NCI-H1105 treated with DMSO at 0.1 percent for 48 hours (cell line): ENCODE measurements at places on chromosomes 7 and 10.
A peak's percentile ranks its signal among the peaks of the same experiment; 100 is the strongest.

DNA sequence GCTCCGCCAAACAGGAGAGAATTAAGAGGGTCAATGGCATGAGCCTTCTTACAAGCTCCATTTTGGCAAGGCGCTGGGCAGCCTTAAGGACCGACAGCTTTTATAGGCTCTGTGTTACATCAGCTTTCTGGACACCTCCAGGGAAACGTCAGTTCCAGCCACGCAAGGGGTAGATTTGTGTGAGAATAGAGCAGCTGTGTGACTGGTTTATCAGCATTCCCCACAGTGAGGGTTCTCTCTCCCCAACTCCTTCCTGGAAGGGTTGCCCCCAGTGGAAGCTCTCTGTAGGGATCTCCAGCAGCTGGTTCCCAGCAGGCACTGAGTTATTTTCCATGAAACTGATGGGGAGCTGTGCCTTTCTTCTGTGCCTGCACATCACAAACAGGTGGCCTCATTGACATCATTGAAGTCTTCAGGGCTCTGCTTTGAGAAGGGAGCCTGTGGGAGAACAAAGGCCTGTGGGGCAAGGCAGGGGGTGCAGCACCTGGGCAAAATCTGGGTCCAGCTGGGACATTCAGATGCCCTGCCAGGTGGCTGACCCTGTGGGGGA is at the start of gene CUZD1:
CUZD1 (minus strand) TSS at position 75 of the 550 bp plus-strand sequence; CDS start at position 61, 14 bp downstream.
- DNase-seq = no peak

GRCh38 chr10:58734116-58734515 is 221.4 kb downstream of the BICC1 start:
- DNase-seq = no peak

DNA sequence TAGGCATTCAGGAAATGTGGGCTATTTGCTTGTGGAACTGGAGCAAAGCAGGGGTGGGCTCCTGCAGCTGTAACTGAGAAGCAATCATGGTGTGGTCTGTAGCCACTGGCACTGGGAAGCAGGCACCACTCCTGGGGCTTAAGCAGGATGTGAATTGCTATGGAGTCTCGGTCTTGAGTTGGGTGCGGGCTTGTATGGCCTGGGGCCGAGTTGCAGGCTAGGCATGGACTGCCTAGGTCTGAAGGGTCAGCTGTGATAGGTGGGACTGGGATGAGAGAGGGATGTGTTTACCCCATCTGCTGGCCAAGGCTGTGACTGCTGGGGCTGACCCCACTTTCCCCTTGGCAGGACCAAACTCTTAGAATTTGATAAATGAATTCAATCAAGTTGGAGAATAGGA is 43.0 kb downstream of the ADCY1 start:
- DNase-seq = no peak

- no peak for DNase-seq
Observed at GRCh38 chr7:27185013-27185853, at the start of gene HOXA11. Gene HOXA11 (minus strand): TSS chr7:27185232. CDS start chr7:27185144, 88 bp downstream.

- peak; percentile 81 for DNase-seq
Observed at GRCh38 chr7:27634671-27635493, 27.8 kb downstream of the HIBADH start.

DNA sequence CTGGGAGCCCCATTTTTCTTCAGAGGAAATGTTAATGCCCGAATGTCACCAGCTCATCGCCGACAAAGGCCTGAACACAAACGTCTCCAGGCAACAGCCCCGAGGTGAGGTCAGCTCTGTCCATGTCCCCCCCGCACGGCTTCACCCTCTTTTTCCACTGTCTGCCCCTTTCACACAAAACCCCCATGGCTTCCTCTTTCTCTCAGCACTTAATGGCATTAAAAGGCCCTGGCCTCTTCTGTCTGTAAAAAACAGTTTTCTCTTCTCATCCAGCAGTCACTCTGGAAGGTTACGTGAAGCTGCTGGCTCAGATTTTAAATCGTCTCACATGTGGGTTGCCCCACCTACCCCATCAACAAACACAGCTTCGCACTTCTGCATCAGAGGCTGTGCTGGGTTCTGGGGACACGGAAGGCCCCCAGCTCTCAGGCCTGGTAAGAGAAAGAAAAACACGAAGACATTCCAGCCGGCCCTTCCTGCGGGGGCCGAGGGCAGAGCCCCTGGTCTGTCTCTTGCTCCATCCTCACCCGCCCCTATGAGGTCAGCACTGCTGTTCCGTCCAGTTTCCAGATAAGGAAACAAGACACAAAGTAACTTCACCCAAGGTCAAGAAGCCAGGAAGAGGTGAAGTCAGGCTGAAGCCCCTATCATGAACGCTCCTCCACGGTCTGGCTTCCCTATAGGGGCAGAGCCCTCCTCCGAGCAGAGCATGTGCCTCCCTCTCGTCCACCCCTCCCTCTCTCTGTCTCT is 91.1 kb upstream of the PDGFA start:
- DNase-seq = no peak

DNA sequence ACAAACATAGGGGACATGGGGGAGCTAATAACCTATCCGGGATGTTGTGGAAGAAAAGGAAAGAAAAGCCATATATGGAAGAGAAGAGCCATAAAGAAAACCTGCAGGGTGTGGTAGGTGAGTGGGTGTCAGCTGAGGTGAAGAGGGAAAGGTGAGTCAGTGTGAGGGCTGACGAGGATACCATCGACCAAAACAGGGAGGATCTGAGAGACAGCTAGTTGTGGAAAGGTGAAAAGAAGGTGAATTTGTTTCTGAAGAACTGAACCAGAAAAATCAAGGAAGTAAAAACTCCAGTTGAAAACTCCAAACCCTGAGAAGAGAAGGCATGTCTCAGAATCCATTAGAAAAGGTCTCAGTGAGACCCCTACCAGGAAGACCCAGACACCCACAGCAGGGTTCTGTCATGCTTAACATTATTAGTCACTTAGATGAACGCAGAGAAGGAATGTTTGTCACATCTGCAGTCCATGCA is 4.1 kb downstream of the BLNK start:
- no peak for DNase-seq

- no peak for DNase-seq
Observed at GRCh38 chr7:26912338-26912737, 47.9 kb upstream of the SKAP2 start.

GRCh38 chr7:3955751-3956696 is 655.0 kb downstream of the SDK1 start:
- peak; percentile 91 for DNase-seq

DNA sequence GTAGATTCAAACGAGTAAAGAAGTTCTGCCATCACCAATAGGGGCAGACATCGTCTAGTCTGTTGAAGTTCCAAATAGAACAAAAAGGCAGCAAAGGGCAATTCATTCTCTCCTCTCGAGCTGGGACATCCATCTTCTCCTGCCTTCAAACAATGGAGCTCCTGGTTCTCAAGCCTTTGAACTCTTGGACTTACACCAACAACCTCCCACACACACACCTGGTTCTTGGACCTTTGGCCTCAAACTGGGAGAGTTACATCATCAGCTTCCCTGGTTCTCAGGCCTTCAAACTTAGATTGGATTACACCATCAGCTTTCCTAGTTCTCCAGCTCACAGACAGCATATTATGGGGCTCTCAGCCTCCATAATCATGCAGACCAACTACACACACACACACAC is 9.8 kb upstream of the GIMAP5 start:
- no peak for DNase-seq

DNA sequence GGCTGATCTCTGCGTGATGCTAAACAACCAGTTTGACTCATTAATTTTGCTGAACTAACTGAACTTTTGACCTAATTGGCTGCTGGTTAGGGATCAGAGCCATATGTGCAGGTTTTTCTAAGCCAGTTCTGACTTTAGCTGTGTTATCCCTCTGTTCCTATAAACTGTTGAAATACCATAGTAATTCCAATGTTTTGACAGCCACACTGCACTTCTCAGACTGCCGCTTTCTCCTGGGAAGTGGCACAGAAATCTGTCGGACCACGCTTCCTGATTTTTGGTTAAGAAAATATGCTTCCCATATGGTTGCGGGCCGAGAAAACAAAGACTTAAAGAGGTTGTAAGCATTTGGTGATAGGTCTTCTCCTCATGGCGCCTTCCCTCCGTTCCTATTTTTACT is 42.3 kb downstream of the TBXAS1 start:
- no peak for DNase-seq

GRCh38 chr7:34130558-34131295 is 225.4 kb downstream of the BMPER start:
- no peak for DNase-seq

DNA sequence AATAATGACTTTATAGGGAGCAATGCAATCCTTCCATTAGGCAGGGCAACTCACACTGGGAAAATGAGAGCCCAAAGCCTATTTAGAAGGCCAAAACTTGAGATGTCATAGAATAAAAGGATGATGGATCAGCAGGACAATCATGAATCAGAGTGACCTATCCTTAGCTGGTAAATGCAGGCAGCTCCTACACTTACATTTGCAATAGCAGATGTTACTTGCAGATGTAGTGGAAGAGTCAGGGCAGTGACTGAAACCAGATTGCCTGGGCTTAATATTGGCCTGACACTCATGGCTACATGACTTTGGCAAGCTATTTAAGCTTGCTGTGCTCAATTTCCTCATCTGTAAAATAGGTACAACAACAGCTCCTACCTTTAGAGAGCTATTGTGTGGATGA is 98.7 kb downstream of the PRTFDC1 start:
- DNase-seq = no peak

- peak; percentile 48 for DNase-seq
Observed at GRCh38 chr7:6615723-6616555, 529 bp downstream of the ZNF853 start.

GRCh38 chr7:88668591-88668990 is 90.9 kb upstream of the ZNF804B start:
- DNase-seq = no peak

GRCh38 chr7:87999261-87999660 is 65.2 kb downstream of the ADAM22 start:
- DNase-seq = no peak

GRCh38 chr10:124389613-124390361 is 28.9 kb downstream of the OAT start:
- DNase-seq = no peak

GRCh38 chr7:4758111-4758510 is 17.3 kb upstream of the AP5Z1 start:
- no peak for DNase-seq

- no peak for DNase-seq
Observed at GRCh38 chr7:149716932-149717307, 56.5 kb downstream of the ZNF467 start.

DNA sequence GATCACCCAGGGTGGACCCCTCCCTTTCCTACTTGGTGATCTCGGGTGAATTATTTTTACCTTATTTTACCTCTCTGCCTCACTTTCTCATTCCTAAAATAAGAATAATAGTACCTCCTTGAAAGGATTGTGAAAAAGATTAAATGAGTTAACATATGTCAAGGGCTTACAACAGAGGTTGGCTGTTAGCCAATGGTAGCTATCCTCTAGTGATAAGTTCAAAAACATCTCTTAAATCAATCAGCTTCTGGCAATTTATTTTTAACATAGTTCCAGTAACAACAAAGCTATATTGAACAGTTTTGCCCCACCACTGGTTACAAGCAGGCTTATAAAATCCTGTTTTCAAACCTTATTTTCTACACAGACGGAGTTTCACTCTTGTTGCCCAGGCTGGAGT is 45.4 kb downstream of the TMEM168 start:
- no peak for DNase-seq

DNA sequence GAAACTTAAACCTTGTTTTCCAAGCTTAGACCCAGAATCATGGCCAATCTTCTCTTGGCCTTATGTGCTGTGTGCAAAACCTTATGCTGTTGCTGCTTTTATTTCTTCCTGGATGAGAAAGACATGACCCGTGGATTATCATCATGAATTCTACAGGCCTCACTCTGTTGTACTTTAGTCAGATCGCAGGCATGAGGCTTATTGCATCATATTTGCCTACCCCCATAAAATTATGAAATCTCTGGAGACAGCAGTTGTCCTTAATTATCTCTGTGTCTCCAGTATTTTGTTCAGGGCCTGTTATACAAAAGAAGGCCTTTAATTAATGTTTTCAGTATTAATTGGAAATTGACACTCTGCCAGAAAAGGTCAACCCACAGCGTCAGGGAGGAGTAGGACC is 71.6 kb downstream of the PLCE1 start:
- peak; percentile 70 for DNase-seq

DNA sequence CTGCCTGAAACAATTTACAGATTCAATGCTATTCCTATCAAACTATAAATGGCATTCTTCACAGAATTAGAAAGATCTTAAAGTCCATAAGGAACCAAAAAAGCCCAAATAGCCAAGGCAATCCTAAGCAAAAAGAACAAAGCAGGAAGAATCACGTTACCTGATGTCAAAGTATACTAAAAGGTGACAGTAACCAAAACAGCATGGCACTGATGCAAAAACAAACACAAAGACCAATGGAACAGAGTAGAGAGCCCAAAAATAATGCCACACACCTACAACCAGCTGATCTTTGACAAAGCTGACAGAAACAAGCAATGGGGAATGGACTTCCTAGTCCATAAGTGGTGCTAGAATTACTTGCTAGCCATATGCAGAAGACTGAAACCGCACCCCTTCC is 166.0 kb downstream of the KMT2E start:
- DNase-seq = no peak

GRCh38 chr10:49273626-49274025 is 25.3 kb upstream of the C10orf71 start:
- no peak for DNase-seq

DNA sequence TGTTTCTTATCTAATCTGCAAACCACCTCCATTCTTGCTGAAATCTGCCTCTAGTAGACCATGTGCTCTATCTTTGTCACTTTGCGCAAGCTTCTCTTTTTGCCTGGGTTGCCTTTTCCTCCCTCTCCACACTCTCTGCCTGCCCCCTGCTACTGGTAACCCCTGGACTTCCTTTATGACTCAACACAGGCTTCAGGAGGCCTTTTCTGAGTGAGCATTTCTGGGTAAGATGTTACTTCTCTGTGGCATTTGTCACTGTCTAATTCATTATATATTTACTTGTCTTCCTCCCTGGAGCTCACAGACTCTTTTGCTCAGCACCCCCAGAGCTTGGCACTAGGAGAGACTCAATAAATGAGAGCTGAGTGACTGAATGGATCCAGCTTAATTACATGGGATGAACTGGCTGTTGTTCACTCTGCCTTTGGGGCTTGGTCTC is 8.4 kb downstream of the GOLGA7B start:
- no peak for DNase-seq

DNA sequence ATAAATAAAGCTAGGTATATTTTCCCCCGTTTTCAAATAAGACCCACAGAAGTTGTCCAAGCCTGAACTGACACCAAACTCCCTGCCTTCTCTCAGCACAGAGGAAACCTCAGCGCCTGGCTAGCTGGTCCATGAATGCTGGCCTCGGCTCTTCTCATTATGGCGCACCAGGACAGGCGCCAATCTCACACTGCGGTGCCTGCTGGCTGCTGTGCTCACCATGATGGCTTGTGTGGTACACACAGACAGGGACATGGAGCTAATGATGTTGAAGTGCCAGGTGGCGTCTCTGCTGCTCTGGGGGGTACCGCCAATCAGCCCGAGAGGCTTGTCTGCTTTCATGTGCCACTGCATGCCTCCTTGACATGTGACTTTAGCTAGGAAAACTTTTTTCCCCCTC is 43.2 kb upstream of the USP6NL start:
- DNase-seq = no peak

GRCh38 chr7:155124706-155125105 is 54.6 kb downstream of the HTR5A start:
- DNase-seq = no peak
